ENCODE measurements at places on chromosomes 16 and 17.
A peak's percentile ranks its signal among the peaks of the same experiment; 100 is the strongest.

DNA sequence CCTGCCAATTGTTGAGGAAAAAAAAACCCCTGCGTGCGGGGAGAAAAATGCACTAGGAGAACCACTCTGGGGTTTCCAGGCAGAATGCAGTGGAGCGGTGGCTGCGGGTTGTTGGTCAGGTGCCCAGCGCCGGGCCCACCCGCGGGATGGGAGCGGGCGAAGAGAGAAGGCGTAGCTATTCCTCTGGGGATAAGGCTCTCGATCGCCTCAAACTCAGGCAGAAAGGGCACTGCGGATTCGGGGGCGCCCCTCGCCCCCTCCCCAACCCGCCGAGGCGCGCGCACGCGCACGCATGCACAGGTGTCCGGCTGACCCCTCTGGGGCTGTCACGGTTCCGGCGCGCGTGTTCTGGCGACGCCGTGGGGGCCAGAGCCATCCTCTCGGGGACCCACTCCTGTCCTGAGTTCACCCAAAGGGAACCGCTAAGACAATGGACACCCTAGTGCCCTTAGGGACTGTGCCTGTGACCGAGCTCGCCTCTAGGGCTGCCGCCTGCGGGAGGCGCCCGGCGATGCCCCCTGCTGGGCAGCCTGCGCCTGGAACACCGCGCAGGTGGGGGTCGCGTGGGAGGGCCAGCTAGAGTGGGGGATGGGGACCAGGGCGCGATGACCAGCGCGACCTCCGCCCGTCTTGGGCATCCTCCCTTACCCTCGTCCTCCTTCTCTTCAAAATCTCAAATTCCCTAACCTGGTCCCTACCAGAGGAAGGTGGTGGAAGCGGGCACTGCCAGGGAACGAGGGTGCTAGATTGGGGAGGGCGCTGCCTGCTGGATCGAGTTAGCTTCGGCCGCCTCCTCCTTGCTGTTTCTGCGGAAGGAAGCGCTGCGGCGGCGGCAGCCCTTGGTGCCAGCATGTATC is 14.4 kb upstream of the CBX8 start:
- DNase-seq = no peak
- no peaks in the 10 kb centered on the region for H3K36me3 ChIP-seq
- peak overlapping the region; percentile 10 for H3K4me3 ChIP-seq
- H3K4me1 ChIP-seq = peaks cover 52% of the 10 kb centered on the region
- H3K27me3 ChIP-seq = peaks cover 48% of the 10 kb centered on the region

GRCh38 chr16:2486645-2487516 is 12.0 kb downstream of the TBC1D24 start:
- no peak overlapping the region for H3K4me3 ChIP-seq
- no peaks in the 10 kb centered on the region for H3K36me3 ChIP-seq
- peaks cover 26% of the 10 kb centered on the region for H3K4me1 ChIP-seq
- H3K27me3 ChIP-seq = no peaks in the 10 kb centered on the region
- no peak overlapping the region for H3K27ac ChIP-seq
- no peak for DNase-seq

DNA sequence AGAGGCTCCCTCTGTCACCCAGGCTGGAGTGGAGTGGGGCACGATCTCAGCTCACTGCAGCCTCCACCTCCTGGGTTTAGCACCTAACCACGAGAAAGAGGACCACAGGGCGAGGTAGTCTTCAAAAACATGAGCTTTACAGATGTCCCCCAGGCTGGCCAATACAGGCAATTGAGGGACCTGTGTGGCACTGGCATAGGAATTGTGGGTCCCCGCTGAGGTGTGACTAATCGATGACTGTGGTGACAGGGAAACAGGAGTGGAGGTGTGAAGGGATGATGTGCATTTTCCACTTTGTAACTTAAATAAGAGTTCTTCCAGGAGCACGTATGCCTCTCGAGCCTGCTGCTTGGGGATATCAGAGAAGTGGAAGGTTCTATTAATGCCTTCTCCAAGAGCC is 12.6 kb upstream of the ARHGAP17 start:
- H3K27me3 ChIP-seq = no peaks in the 10 kb centered on the region
- no peak for DNase-seq
- no peaks in the 10 kb centered on the region for H3K36me3 ChIP-seq
- no peak overlapping the region for H3K4me3 ChIP-seq
- H3K27ac ChIP-seq = no peak overlapping the region
- peaks cover 16% of the 10 kb centered on the region for H3K4me1 ChIP-seq

GRCh38 chr17:57924677-57925076 is 30.5 kb downstream of the CUEDC1 start:
- no peak for DNase-seq
- H3K4me1 ChIP-seq = peaks cover 79% of the 10 kb centered on the region
- no peaks in the 10 kb centered on the region for H3K36me3 ChIP-seq
- H3K27ac ChIP-seq = peak overlapping the region; percentile 60
- no peaks in the 10 kb centered on the region for H3K27me3 ChIP-seq
- H3K4me3 ChIP-seq = no peak overlapping the region

GRCh38 chr17:79495665-79496064 is 115.2 kb downstream of the RBFOX3 start:
- H3K4me1 ChIP-seq = no peaks in the 10 kb centered on the region
- H3K27ac ChIP-seq = no peak overlapping the region
- DNase-seq = no peak
- H3K27me3 ChIP-seq = no peaks in the 10 kb centered on the region

DNA sequence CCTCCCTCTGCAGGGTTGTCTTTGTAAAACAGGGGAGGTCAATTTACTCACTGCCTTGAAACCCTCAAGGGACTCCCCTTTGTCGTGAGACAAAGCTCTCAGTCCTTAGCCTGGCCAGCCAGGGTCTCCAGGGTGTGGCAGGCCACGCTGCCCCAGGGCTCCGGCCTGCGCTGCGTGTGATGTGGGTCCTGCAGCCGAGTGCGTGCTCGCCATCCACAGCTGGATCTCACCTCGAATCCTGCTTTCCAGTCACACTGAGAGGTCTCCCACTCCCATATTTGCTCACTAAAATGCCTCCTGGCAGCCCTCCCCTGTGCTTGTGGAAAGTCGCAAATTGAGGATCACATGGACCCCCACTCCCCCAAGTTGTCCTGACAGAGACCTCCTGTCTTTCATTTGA is 10.0 kb upstream of the CLEC18C start:
- H3K4me3 ChIP-seq = no peak overlapping the region
- peaks cover 24% of the 10 kb centered on the region for H3K36me3 ChIP-seq
- no peak overlapping the region for H3K27ac ChIP-seq

DNA sequence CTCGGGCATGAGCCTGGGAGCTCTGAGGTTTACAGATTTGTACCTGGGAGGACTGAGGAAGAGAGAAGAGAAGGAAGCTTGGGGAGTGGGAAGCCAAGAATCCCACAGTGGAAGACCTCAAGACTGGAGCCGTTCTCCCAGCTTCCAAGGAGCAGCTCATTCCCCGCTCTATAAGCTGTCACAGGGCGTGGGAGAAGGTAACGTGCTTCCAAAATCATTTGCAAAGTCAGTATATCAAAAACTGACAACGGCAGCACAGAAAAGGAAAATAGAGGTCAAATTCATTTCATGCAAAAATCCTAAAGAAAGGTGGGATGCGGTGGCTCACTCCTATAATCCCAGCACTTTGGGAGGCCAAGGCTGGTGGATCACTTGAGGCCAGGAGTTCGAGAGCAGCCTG is 7.8 kb downstream of the PIK3R5 start:
- H3K4me3 ChIP-seq = no peak overlapping the region
- no peak overlapping the region for H3K27ac ChIP-seq
- no peaks in the 10 kb centered on the region for H3K36me3 ChIP-seq
- no peaks in the 10 kb centered on the region for H3K4me1 ChIP-seq

DNA sequence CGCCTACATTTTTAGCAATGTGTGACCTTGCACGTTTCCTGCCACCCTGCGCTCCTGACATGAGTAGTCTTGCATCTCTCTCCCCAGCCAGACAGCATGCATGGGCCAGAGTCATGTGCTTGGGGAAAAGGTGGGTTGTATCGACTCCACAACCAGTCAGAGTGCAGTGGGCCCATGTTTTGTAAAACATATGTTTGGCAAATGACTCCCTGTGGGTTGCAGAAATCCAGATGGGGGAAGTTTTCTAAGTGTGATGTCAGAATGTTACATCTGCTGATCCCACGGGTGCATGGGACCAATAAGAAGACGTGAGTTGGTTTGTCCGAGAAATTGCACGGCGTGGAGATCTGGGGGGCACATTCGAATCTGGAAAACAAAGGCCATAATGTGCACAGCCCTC is 147.1 kb downstream of the FOXL1 start:
- no peak overlapping the region for H3K4me3 ChIP-seq
- H3K36me3 ChIP-seq = no peaks in the 10 kb centered on the region
- H3K27me3 ChIP-seq = no peaks in the 10 kb centered on the region
- DNase-seq = no peak
- H3K4me1 ChIP-seq = no peaks in the 10 kb centered on the region

GRCh38 chr17:62965174-62965685 is 805 bp upstream of the TANC2 start:
- no peak for DNase-seq
- H3K4me1 ChIP-seq = peaks cover 29% of the 10 kb centered on the region
- H3K36me3 ChIP-seq = no peaks in the 10 kb centered on the region
- H3K4me3 ChIP-seq = peak overlapping the region; percentile 96

DNA sequence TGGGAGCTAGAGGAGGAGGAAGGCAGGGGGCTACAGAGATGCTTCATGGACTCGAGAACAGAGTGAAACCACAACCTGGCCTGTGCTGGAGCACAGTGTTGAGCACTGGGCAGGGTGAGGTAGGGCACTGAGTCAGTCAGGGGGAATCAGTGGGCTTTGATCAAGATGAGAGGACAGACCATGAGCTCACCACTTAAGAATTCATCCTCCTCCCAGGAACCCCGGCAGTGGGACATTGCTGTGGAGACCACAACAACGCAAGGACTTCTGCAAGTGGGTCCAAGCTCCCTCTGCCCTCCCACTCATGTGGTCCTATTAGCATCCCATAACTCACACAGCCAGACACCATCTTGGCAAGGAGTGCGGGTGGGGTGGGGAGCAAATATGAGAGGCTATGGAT is 1.7 kb upstream of the CES5A start:
- H3K36me3 ChIP-seq = no peaks in the 10 kb centered on the region
- H3K4me1 ChIP-seq = no peaks in the 10 kb centered on the region

DNA sequence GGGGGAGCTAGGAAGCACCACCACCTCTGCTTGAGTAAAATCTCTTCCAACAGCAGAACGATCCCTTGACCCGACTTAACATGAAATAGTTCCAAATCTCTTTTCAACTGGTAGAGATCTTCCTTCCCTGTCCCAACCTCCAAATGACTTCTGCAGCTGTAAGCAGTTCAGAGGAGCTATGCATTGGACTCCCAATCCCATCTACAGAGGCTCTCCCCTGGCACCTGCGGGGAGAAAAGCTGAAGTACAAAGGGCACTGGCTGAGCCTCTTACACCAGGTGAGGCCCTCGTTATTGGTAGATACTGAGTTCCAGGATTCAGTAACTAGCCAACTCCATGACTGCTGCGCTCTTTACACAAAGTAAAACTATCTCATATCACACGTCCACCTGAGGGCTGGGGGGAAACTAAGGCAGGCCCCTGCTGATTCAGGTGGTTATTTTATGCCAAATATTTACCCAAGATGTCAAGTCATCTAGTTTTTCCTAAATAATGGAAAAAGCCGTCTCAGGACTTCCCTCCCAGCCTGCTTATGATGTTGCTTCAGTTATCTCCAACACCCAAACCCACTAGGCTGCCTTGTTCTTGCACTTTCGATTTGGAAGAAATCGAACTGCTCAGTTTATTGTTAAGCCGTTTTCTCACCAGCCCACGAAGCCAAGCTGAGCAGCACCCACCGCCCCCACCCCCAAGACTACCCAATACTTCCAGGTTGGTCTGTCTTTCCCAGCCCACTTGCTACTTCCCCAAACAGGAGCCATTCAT is 3.2 kb downstream of the ACTG1 start:
- no peak for DNase-seq
- no peaks in the 10 kb centered on the region for H3K27me3 ChIP-seq
- H3K36me3 ChIP-seq = peaks cover 37% of the 10 kb centered on the region

DNA sequence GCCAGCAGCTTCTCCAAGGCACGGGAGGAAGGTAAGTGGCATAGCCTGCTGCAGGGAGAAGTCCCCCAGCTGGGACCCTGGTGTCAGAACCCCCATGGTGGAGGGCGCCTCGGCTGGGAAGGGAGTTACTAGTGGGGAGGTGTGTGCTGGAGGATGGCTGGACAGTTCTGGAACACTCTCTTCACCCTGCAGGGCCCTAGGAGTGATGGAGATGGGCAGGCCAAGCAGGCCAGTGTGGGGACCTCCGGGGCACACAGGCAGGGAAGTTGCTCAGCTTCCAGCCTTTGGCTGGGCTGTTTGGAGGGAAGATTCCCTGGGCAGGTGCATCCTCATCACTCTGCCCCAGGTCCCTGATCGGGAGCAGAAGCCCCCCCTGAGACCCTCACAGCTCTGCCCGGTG is 696 bp downstream of the C17orf99 start:
- H3K27ac ChIP-seq = no peak overlapping the region
- H3K4me3 ChIP-seq = no peak overlapping the region
- no peaks in the 10 kb centered on the region for H3K27me3 ChIP-seq
- DNase-seq = no peak

DNA sequence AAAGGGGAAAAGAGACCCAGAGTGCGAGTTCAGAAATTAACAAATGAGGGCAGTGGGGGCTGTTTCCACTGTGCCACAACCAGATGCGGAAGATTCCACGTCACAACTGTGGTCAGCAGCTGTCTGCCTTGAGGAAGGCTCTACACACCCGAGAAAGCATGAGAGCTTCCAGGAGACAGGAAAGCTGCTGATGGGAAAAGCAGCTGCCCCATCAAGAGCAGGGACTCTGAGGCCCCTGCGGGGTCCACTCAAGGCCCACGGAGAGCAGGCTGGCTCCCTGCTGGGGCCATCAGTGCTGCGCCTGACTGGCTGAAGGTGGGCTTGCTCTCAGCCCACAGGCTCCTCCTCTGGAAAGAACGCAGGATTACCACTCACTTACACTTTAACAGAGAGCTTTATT is 14.8 kb upstream of the TRAP1 start:
- no peak overlapping the region for H3K4me3 ChIP-seq
- no peaks in the 10 kb centered on the region for H3K4me1 ChIP-seq
- H3K27ac ChIP-seq = no peak overlapping the region

GRCh38 chr16:86651823-86652222 is 73.5 kb downstream of the FOXL1 start:
- no peak overlapping the region for H3K27ac ChIP-seq
- no peak overlapping the region for H3K4me3 ChIP-seq
- H3K4me1 ChIP-seq = no peaks in the 10 kb centered on the region
- no peak for DNase-seq
- no peaks in the 10 kb centered on the region for H3K36me3 ChIP-seq

GRCh38 chr16:78563905-78564304 is 464.5 kb downstream of the WWOX start:
- H3K27me3 ChIP-seq = no peaks in the 10 kb centered on the region
- no peak for DNase-seq
- no peaks in the 10 kb centered on the region for H3K4me1 ChIP-seq
- no peak overlapping the region for H3K4me3 ChIP-seq
- no peak overlapping the region for H3K27ac ChIP-seq

GRCh38 chr17:36055171-36055570 is 8.9 kb upstream of the CCL18 start:
- H3K4me1 ChIP-seq = no peaks in the 10 kb centered on the region
- H3K36me3 ChIP-seq = no peaks in the 10 kb centered on the region
- no peaks in the 10 kb centered on the region for H3K27me3 ChIP-seq
- DNase-seq = no peak
- no peak overlapping the region for H3K4me3 ChIP-seq

- no peak overlapping the region for H3K4me3 ChIP-seq
- H3K27ac ChIP-seq = no peak overlapping the region
- no peaks in the 10 kb centered on the region for H3K27me3 ChIP-seq
- DNase-seq = no peak
- H3K4me1 ChIP-seq = no peaks in the 10 kb centered on the region
Observed at GRCh38 chr16:78929841-78930240, 670.7 kb downstream of the MAF start.
